Smooth muscle cell of the coronary artery (primary cell): ENCODE measurements at places on chromosomes 1 and 21. TPM values are rescaled to one million over a fixed set of nuclear protein-coding genes. Genes with fewer than 3 reads are reported as not detected.

NECTIN4 gene
- total RNA-seq: 0.35 and 2.3 TPM in 2 replicates

C1QB gene
- not detected in 2 replicates for total RNA-seq

NOS1AP gene
- total RNA-seq: 0.08 TPM in 1 of 2 replicates, not detected in the other

NR0B2 gene
- not detected in 2 replicates for total RNA-seq

ITGB2 gene
- total RNA-seq: 0.30 TPM in 1 of 2 replicates, not detected in the other

SGIP1 gene
- 8.6 and 14.9 TPM in 2 replicates for total RNA-seq

TNNI3K gene
- total RNA-seq: 0.53 and 0.94 TPM in 2 replicates

KCNE2 gene
- not detected in 2 replicates for total RNA-seq

TMPRSS2 gene
- not detected in 2 replicates for total RNA-seq

CALML6 gene
- 0.12 and 0.30 TPM in 2 replicates for total RNA-seq

GIPC2 gene
- total RNA-seq: 0.15 and 0.59 TPM in 2 replicates

DNAI4 gene
- total RNA-seq: 4.1 and 6.7 TPM in 2 replicates

AZIN2 gene
- 4.8 and 10.2 TPM in 2 replicates for total RNA-seq

C4BPA gene
- not detected in 2 replicates for total RNA-seq

BRDT gene
- not detected in 2 replicates for total RNA-seq

AIM2 gene
- not detected in 2 replicates for total RNA-seq

URB2 gene
- 5.7 and 9.8 TPM in 2 replicates for total RNA-seq

PLA2G2A gene
- total RNA-seq: 1.3 TPM in 1 of 2 replicates, not detected in the other

OPRD1 gene
- under 0.01 TPM in 1 of 2 replicates, not detected in the other for total RNA-seq

RCAN1 gene
- total RNA-seq: 28.6 and 78.7 TPM in 2 replicates

SERINC2 gene
- 1.5 and 4.4 TPM in 2 replicates for total RNA-seq

TPTE gene
- total RNA-seq: not detected in 2 replicates

LDLRAD1 gene
- not detected in 2 replicates for total RNA-seq

FCRL1 gene
- total RNA-seq: 0.35 TPM in 1 of 2 replicates, not detected in the other

PIGC gene
- total RNA-seq: 8.3 and 12.4 TPM in 2 replicates
